ENCODE measurements at places on chromosomes 1 and 21.

DNA sequence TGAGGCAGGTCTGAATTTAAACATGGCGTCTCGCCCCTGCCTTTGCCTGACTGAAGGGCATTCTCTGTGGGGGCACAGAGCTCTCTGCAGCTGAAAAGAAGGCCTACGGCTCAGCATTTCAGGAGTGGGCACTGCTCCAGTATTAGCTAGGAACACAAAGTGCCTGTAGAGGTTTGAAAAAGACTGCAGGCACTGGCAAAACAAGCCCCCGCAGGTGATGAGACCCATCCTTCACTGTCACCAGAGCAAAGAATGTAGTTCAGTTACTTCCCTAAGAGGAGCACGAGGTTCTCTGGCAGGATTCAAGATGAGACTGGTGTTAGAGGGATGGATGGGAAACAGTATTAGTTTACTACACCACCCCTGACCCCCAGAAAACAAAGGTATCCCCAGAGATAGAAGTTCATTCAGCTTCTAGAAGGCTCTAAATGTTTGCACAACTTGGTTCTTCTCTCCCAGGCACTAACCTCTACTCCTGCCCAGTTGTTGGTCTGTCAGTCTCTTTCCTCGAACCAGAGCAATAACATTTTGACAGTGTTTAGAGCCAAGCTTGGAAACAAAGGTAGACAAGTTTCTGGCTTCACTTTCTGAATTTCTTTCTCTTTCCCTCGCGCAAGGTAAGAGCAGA is 101.9 kb upstream of the KCNE2 start:
- DNase-seq, result no peak

DNA sequence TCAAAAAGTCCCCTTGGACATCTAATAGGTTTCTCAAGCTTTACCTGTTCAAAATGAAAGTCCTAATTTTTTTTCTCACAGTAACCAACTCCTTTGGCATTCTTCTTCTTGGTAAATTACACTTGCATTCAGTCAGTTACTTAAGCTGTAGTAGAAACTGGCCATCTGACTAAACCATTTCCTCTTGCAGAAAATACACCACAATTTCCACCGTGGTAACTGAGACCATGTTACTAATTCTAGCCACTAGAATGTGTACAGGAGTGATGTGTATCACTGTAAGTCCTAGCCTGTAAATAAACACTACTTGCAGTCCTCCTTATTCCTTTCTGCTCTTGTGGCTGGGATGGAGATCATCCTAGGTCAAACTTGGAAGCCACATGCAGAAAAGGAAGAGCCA is 965.4 kb upstream of the TMPRSS15 start:
- no peak for DNase-seq

DNA sequence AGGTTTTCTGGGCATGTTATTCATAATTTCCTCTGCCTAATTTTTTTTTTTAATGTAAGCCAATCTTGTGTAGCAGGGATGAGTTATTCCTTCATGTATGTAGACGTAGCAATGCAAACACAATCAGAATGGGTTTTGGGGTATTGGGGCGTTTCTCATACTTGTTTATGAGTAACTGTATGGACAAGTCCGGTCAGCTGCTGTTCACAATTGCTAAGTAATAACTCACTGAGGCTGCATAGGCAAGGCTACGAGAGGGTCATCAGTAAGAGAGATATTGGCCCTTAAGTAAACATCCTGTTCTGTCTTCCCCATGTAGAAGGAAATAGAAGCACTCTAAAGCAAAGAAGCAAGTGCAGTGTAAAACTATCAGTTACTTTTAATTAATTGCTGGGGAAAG is 9.5 kb upstream of the TARS2 start:
- DNase-seq, result no peak

DNA sequence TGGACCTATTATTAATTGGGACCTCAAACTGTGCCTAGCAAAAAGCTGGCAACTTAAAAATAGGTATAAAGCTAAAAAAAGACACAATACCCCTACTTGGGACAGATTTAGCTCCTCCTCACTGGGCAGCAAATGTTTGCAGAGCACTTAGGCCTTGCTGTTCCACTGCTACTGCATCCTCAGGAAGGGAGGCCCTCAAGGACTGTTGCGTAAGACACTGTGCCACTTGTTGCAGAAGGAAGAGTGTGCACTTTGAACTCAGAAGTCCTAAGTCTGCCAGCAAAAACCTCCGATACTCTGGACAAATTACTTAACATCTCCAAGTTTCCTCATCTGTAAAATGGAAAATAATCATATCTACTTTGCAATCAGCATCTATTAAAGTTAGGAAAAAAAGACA is 322.9 kb downstream of the BARHL2 start:
- DNase-seq, result no peak

- DNase-seq, result peak; percentile 8
Measured at GRCh38 chr1:185790194-185790735, 56.1 kb downstream of the HMCN1 start.

- DNase-seq, result no peak
Measured at GRCh38 chr1:8578936-8579335, 238.5 kb downstream of the RERE start.

GRCh38 chr1:175784831-175785230 is 41.4 kb upstream of the TNR start:
- DNase-seq, result no peak

- no peak for DNase-seq
Measured at GRCh38 chr1:59442492-59442891, 145.6 kb downstream of the FGGY start.

GRCh38 chr1:163168053-163168452 is 34.7 kb downstream of the RGS5 start:
- no peak for DNase-seq

DNA sequence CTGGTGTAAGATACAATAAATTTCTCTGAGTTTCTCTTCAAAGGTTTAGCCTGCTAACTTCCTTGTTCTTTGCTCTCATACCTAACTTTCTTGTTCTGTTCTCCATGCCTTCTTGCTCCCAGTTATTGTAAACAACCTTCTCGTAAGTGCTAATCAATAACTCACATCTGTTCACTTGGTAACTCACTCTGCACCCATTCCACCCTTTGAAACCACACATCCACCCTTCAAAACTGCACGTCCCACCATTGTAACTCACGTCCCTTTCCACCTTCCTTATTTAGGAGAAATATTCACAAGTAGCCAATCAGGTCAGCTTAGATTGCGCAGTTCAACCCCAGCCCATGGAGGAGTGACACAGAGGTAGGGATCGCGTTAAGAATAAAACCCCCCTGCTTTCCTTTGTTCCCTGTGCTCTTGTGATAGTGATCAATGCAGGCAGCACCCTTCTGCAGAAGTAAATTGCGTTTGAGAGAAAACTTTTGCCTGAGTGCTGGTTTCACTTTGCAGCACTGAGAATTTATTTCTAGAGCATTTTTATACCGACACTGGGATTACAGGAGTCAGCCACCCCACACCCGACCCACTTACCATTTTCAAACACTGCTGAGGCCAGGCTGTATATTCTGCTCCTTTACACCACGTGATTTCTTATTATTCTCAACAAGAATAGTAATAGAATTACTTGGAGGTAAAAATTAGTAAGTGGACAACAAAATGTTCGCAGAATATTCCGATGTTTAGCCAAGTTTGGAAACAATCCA is 789.2 kb upstream of the RGS18 start:
- DNase-seq, result no peak

DNA sequence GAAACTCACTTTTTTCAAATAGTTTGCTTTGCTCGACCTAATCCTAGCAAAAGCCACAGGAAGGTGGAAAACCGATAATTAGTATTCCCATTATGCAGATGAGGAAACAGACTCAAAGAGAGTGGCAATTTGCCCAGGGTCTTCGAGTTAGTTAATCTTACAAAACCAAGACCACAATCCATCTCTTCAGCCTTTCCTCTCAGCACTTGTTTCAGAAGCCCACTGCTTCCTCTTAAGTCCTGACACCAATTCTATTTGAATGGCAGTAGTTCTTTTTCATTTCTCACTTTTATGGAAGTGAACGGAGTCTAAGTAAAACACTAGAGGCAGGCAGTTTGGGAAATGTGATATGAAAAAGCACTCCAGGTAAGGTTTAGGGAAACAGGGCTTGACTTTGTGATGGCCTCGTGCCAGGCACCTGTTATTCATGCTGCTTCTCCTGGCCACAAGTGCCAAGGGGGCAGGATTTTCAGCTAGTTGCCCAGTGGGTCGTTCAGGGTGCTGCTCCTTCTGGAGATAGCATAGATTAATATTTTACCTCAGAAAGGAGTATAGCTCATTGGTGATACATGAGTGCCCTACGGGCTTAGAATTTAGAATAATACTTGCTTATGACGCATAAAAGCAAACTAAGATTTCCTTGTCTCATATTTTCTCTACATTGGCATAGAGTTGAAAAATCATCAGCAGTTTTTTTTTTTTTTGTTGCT is 76.6 kb upstream of the NRIP1 start:
- no peak for DNase-seq

GRCh38 chr1:53890522-53890941 is 935 bp upstream of the YIPF1 start:
- DNase-seq, result no peak

DNA sequence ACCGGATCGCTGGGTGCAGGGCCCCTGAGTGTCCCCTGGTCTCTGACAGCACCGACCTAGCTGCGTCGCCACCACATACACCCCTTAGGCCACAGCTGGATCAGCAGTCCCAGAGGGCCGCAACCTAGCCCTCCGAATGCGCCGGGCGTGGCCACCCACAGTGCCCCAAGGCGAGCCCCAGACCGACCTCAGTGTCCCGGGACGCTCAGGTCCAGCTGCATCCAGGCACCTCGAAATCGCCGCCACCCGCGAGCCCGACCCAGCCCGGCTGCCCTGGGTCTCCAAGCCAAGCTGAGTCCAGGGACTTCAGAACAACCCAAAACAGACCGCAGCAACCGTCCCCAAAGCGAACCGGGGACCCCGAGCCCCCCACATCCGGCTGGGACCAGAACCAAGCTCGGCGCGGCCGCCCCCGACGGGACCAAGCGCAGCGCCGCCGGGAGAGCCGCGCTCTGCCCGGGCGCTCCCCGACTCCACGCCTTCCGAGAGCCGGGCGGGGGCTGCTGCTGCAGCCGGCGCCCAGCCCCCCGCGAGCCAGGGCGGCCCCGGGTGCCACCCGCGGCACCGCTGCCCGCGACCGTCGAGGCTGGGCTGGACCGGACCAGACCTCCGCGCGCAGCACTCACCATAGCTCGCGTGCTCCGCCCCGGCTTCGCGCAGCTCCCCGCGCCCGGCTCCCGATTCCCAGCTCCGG is 54.6 kb upstream of the ECE1 start:
- DNase-seq, result no peak

- DNase-seq, result no peak
Measured at GRCh38 chr21:20004367-20004766, 993.8 kb upstream of the NCAM2 start.

- DNase-seq, result no peak
Measured at GRCh38 chr1:238558156-238558555, 667.4 kb upstream of the ZP4 start.

- no peak for DNase-seq
Measured at GRCh38 chr1:244210884-244211558, 159.9 kb downstream of the ZBTB18 start.

GRCh38 chr1:116302281-116302680 is 70.8 kb upstream of the ATP1A1 start:
- DNase-seq, result no peak

DNA sequence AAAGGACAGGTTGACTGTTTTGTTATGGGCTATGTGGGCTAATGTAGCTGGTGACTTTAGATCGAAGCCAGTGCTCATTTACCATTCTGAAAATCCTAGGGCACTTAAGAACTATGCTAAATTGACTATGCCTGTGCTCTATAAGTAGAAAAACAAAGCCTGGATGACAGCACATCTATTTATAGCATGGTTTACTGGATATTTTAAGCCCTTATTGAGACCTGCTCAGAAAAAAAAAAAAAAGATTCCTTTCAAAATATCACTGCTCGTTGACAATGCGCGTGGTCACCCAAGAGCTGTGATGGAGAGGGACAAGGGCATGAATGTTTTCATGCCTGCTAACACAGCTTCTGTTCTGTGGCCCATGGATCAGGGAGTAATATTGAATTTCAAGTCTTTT is 48.1 kb downstream of the CAMSAP2 start:
- no peak for DNase-seq

DNA sequence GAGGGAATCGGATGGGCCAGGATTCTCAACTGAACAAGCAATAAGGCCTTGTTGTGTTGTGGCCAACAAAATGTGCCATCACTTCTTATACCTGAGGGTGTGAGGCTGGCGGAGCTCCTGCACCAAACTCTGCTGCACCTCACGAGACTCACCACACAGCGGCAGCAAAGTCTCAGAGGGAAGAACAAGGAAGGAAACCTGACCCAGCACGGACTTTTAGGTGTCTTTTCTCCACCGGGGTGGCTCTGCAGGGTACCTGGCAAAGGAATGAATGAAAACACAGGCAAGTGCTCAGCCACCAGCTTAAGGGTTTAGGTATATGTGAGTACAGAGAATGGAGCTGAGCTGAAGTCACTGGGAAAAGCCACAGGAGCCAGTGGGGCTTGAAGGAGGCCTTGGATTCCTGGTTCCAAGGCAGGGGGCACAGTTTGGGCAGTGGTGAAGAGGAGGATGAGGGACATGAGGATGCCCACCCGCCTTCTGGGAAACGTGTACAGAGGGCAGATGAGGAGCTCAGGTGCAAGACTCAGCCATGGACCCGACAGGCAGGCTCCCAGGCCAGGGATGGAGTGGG is 31.1 kb upstream of the HSD3B1 start:
- DNase-seq, result peak; percentile 69

GRCh38 chr1:15584489-15585363 is at the start of gene AGMAT:
Gene AGMAT (minus strand): TSS chr1:15585051. CDS start chr1:15584967, 84 bp downstream.
- no peak for DNase-seq

DNA sequence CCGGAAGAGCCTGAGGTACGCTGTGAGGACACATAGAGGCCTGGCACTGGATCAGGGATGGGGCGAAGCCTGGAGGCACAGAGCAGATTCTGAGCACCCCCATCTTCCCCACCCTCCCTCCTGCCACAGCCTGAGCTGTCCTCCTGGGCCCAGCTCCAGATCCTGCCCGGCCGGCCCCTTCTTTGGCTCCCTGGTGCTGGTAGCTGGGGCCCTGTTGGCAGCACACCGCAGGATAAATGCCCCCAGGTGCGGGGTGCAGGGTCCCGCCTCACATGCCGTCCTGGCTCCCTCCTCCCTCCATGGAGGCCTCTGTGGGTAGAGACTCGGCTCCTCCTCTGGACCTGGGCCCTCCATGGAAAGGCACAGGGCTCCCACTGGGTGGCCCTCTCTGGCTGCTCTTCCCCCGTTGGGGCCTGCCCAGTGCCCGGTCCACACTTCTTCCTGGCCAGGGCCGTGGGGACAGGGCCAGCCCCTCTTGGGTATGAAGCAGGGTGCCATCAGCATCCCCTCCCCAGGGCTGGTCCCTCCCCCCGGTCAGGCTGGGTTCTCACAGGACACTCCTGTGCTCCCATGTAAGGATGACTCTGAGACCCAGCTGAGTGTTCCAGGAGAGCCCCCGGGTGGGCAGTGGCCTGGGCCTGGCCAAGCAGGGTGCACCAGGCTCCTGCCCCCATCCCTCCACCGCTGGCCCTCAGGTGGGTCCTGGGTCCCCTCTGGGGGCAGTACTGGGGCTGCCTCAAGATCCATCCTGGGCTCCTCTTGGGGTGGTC is 1.1 kb upstream of the OBSCN start:
- DNase-seq, result no peak

- DNase-seq, result no peak
Measured at GRCh38 chr1:35935442-35936388, 4.8 kb downstream of the AGO3 start.

- DNase-seq, result no peak
Measured at GRCh38 chr1:165364568-165365133, 8.1 kb upstream of the LMX1A start.

GRCh38 chr1:231027136-231027925 is 12.7 kb downstream of the FAM89A start:
- DNase-seq, result no peak
